ENCODE measurements at places on chromosomes 2 and 18.

DNA sequence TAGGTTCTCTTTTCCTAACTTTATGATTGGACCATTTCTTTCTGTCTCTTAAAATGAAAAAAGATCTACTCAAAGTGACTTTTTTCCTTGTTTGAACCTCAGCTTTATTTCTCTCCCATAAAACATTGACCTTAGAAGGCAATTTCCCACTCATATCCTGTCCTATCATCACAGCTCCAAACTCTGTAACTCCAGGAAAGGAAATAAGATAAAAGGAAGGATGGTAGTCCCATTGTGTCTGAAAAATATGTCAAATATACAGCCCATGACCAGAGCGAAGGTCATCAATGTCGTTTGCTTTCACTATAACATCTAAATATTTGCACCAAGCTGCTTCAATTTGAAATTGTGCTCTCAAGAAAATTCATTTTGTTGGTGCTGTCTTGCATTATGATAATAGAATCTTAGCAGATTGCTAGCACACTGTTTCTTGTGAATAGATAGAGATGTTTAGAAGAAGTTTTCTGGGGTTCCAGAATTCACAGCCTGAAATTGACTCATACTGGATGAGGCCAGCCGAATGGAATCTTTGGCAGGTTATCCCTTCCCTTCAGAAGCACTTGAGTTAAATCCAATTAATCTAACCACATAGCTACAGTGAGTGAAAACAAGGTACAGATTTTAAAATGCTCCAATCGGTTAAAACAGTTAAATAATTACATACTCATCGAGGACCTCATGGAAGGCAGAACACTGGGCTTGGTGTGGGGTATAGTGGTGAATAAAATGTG, 95.1 kb downstream of the CRIM1 start:
- DNase-seq, result no peak

DNA sequence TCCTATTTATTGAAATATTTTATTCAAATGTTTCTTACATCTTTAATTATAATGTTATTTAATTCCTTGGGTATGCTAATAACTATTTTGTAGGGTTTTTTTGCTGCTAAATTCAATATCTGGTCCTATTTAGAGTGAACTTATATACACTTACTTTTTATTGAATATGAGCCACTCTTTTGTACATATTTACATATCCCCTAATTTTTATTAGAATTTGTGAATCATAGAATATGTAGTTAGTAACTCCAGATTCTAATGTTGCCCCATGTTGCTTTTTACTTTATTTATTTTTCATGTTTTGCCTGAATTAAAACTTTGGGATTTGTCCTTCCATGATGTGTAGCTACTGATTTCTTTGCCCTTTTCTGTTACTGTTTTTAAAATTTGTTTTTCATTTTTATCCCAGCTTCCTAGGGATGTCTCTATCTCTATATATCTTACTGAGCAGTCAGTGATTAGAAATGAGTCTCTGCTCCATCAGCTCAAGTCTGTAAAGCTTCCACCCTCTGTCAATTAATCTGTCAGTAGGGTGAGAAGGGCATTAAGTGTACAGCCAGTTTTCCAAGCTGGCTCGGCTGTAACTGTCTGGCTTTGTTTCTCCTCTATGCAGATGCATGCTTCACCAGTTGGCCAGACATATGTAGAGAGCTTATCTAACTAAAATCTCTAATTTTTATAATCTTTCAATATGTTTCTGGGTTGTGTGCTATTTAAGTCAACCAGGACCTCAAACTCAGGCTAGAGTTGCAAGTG, 256.9 kb downstream of the CDH19 start:
- no peak for DNase-seq

DNA sequence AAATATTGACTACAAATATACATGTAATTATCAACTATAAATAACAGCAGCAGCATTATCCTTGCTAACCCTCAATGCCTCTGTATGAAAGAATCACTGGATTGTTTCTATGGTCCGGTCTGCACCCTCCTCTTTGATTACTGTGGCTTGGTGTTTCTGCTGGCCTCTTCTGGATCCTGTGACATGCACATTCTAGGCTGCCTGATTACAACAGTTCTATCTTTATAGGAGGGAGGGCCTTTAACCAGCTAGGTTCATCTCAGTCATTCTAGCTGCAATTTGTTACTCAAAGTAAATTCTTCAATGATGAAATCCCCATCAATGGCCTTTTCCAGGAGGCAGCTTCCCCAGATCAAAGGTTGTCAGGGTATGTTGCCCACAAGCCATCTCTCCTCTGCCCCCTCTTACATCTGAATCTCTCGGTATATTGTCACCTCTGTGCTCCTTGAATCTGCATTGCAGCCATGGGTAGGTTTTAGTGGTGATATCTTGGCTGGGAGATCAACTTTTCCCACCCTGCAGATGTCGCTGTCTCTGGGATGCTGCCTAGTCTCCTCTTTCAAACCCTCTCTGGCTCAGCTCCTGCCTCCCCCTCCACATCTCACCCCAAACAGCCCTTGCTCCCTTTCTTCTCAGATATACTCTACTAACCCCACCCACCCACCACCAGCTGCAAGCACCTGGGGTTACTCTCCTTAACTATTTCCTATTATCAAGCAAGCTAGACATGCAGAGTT, 106.2 kb upstream of the BZW1 start:
- DNase-seq, result no peak

GRCh38 chr2:110751642-110752041, 19.3 kb downstream of the ACOXL start:
- DNase-seq, result no peak

GRCh38 chr18:2714140-2714539, 58.6 kb downstream of the SMCHD1 start:
- no peak for DNase-seq

DNA sequence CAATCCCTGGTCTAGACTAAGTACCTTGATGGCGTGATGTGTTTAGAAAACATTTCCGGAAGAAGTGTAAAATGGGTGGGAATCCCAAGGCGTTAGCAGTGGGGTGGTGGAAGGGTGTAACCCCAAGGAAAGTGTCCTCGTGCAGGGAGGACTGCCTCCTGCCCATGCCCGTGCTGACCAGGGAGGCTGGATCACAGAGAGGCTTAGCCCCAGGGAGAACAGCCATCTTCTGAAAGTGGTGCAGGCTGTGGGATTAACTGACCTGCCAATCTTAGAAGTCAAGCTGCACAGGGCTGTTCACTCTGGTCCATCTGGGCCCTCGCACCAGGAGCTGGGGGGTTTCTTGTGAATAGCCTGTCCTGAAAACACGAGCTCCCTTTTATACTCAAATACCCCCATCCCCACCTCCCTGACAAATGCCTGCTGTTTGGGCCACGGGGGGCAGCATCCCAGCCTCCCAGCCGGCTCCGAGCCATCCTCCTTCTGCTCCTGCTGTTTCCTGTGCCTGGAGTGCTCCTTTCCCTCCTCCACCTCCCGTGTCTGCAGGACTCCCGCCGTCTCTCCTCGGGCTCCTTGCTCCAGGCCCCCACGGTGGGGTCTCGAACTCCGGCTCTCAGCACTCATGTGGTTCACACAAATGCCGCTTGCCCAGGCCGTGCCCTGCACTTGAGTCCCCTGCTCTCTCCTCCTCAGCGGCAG, 52.1 kb upstream of the PXDN start:
- DNase-seq, result no peak

DNA sequence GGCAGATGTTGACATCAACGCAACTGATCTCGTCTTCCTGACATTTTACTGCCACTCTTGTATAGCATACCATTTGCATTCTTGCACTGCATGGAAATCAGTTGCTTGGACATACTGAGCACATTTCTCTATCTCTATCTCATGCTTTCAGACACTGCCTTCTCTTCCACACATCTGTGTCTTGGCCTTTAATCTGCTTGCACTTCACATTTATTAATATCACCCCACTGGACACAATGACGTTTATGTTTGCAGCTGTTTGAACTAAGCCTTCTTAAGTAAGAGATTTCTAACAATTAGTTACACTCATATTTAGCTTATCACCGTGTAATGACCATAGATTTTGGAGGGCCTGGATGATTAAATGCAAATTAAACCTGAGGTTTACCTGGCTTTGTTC, 229.8 kb upstream of the CDH19 start:
- DNase-seq, result no peak

Data from stimulated activated CD8-positive, alpha-beta memory T cell treated with anti-CD3 and anti-CD28 coated beads, Interleukin-2, amount 100 ng/mL, for 48 hours (primary cell).